Frontal cortex (tissue), 4 donors: ENCODE measurements at places on chromosomes 16 and 17. TPM values are rescaled to one million over a fixed set of nuclear protein-coding genes. Genes with fewer than 3 reads are reported as not detected.

DNA sequence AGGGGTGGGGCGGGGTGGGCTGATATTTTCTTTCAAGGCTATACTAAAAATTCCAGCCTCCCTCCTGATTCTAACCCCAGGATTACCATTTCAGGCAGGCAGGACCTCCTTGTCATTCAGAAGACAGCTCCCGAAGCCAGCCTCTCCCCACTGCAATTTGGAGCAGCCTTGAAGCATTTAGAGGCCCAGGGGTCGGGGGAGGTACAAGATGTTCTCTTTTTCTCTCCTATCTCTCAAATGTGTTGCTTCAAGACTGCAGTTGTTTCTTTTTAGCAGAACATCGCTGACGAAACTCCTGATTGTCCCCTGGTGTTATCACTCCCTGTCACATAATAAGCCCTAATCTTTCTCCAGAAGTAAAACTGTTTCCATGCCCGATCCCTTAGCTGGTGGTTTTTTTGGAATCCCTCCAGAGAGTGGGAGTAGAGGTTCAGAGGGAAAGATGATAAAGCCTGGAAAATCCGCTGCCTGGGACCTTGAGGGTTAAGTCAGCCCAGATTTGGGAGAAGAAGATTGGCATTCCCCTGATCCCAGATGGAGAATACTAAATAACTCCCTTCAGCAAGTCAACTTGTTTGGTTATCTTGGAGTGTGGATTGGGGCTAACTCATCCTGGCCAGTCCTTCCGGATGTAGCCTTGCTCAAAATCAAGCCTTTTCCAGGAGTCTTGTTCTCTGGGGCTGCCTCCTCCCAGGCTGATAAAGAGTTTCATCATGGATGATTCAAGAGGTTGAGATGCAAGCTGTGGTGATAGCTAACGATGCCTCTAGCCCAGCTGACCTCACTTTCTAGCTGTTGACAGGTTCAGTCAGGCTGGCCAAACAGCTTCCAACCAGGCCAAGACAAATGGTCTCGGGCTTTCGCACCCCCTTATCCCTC lies 71.3 kb downstream of the SOX9 start:
- no peak for DNase-seq

GRCh38 chr17:82638183-82638773 lies 10.0 kb downstream of the WDR45B start:
- DNase-seq, result no peak

GRCh38 chr16:57502048-57502775 lies 15.9 kb upstream of the DOK4 start:
- DNase-seq, result no peak

- DNase-seq, result no peak
Observed at GRCh38 chr17:32504166-32504990, 17.6 kb downstream of the CDK5R1 start.

GRCh38 chr16:90020838-90021382 lies 1.7 kb upstream of the DBNDD1 start:
- no peak for DNase-seq

GRCh38 chr17:58536542-58536941 lies 22.1 kb upstream of the MTMR4 start:
- DNase-seq, result no peak

GRCh38 chr16:73921295-73921694 lies 375.3 kb upstream of the PSMD7 start:
- DNase-seq, result no peak

The ASGR1 gene
- 18.8 TPM for total RNA-seq
